ENCODE measurements at places on chromosomes 16 and 17. TPM values are rescaled to one million over a fixed set of nuclear protein-coding genes. Genes with fewer than 3 reads are reported as not detected.

- DNase-seq, result no peak
Measured at GRCh38 chr17:43352579-43353331, 46.0 kb upstream of the ARL4D start.

Gene CLDN9
- total RNA-seq, result 0.40 TPM

Gene ZSCAN10
- 0.13 TPM for total RNA-seq

- DNase-seq, result no peak
Measured at GRCh38 chr16:14958970-14959369, 15.9 kb upstream of the PDXDC1 start.

GRCh38 chr17:9938764-9939163, 33.7 kb upstream of the RCVRN start:
- no peak for DNase-seq

Gene AURKB
- total RNA-seq, result 13.5 TPM

Gene CRHR1
- 0.09 TPM for total RNA-seq

GRCh38 chr16:10558305-10558704, 22.1 kb downstream of the EMP2 start:
- no peak for DNase-seq

- peak; percentile 4 for DNase-seq
Measured at GRCh38 chr17:37701496-37701898, 43.4 kb downstream of the HNF1B start.

DNA sequence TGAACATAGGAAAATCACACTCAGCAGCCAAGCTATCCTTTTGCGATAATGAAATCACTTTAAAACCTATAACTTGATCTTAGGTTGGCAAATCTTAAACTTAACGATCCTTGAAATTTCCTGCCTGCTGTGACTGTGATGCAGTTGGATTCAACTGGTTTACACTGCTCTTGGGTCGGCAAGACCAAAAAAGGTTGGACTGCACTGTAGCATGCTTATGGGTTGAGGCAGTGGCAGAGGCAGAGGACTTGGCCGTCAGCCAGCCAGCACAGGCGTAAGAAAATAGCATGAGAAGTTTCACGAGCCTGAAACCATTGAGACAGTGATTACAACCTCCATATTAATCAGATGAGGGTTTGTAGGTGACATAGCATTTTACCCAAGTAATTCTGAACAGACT, 21.4 kb downstream of the WSB1 start:
- peak; percentile 84 for DNase-seq

Gene TBC1D3G
- total RNA-seq, result not detected

Gene CTRL
- 0.66 TPM for total RNA-seq

Gene TBC1D3
- not detected for total RNA-seq

Gene VAT1L
- total RNA-seq, result 1.9 TPM

DNA sequence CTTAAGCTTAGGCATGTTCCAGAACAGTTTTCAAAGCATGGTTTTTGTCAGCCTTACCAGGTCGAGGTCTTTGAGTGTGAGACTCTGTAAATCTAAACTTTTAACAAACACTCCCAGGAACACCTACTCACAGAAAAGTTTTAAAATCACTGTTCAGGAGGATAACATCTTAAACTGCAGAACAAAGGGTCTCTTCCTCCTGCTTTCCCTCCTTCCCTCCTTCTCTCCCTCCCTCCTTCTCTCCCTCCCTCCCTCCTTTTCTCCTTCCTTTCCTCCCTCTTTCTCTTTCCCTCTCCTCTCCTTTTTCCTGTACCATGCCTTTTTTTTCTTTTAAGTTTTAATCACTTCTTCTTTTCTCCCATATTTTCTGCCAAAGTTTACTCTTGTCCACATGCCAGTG, 153.5 kb upstream of the MAF start:
- no peak for DNase-seq

Gene PRAC1
- not detected for total RNA-seq

GRCh38 chr17:75601057-75601987, 13.7 kb downstream of the MYO15B start:
- DNase-seq, result no peak

Gene TAT
- total RNA-seq, result 0.04 TPM

DNA sequence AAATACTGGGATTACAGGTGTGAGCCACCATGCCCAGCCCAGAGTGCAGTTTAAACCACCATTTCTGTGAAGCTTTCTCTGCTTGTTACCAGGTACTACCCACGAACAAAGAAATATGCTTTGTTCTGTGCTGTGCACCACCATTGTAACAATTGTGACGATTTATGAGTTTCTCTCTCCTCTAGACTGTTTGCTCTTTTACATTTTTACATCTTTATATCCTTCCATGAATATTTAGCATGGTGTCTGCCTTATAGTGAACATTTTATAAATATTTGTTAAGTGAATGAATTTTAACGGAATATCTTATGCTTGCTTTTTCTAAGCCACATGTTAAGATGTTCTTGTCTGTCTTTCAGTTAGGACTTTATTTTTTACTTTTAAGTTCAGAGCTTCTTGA, 60.3 kb downstream of the OMG start:
- DNase-seq, result no peak

Gene ZNF263
- total RNA-seq, result 34.9 TPM

- DNase-seq, result no peak
Measured at GRCh38 chr17:7794075-7794663, 39.8 kb upstream of the KDM6B start.

GRCh38 chr16:16016388-16016964, 67.1 kb downstream of the ABCC1 start:
- no peak for DNase-seq

Gene SLC6A2
- total RNA-seq, result 2.3 TPM

DNA sequence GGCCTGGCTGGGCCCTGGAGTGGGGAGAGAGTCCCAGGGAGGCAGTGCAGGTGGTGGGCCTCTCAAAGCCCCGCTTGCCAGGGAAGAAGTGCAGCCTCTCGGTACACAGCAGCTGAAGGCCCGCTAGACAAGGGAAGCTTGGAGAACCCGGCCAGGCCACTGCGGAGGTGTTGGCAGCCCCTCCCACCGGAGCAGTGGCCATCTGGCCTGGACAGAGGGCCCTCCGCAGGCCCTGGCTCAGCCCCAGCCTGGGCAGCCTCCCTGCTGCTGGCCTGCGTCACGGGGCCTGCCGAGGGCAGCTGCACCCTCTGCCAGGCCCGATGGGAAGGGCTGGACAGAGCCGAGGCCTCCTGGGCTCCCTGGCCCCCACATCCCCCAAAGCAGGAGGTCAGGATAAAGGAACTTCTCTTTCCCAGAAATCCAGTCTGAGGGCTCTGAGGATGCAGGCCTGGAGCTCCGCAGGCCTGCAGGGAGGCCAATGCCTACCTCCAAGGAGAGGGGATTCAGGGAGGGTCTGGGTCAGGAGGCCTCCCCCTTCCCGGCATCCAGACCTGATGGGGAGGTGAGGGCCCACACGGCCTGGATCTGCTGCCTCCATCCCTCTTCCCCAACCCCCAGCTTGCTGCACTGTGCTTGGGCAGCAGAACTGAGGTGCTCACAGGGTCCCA, 4.3 kb downstream of the SPPL2C start:
- DNase-seq, result no peak

- no peak for DNase-seq
Measured at GRCh38 chr16:30397056-30397455, 1.8 kb downstream of the ZNF48 start.

DNA sequence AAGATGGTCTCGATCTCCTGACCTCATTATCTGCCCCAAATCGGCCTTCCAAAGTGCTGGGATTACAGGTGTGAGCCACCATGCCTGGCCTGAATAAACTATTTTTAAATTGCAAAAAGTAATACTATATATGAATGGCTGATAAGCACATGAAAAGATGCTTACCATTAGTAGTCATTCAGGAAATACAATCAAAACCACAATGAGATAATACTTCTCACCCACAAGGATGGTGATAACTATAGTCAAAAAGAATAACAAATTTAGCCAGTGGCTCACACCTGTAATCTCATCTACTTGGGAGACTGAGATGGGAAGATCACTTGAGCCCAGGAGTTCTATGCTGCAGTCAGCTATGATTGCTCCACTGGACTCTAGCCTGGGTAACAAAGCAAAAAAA, 2.4 kb upstream of the TACO1 start:
- DNase-seq, result no peak

DNA sequence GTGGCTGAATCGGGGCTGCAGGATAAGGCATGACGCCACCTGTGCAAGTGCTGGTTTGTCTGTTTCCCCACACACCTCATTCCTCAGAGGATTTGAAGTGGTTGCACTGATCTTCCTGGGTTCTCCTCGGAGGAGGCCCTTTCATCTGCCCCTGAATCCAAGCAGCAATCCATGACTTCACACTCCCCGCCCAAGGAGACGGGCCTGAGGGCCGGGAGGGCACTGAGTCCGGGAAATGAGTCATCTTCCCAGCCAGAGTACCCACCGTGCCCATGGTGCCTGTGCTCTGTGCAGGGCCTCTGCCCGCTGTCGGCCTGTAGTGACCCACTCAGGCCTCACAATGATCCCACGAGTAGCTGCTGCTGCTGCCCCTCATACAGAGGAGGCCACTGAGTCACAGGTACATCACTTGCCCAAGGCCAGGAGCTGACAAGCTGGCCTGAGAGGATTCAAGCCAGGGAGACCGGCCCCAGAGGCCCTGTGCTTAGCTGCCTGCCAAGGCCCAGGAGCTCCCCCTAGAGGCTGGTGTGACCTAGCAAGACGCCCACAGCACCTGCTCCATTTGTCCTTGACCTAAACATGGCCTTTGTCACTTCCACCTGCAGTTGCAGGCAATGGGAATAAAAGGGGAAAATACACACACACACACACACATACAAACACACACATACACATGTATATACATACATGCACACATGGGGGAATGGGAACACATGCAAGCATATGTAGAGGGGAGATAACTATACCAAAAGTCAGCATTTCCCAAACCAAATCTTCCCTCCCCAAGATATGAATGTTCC, 240.0 kb downstream of the C16orf95 start:
- DNase-seq, result no peak
